IPS-NIHi11 (cell line): ENCODE measurements at places on chromosomes 7 and 10.

DNA sequence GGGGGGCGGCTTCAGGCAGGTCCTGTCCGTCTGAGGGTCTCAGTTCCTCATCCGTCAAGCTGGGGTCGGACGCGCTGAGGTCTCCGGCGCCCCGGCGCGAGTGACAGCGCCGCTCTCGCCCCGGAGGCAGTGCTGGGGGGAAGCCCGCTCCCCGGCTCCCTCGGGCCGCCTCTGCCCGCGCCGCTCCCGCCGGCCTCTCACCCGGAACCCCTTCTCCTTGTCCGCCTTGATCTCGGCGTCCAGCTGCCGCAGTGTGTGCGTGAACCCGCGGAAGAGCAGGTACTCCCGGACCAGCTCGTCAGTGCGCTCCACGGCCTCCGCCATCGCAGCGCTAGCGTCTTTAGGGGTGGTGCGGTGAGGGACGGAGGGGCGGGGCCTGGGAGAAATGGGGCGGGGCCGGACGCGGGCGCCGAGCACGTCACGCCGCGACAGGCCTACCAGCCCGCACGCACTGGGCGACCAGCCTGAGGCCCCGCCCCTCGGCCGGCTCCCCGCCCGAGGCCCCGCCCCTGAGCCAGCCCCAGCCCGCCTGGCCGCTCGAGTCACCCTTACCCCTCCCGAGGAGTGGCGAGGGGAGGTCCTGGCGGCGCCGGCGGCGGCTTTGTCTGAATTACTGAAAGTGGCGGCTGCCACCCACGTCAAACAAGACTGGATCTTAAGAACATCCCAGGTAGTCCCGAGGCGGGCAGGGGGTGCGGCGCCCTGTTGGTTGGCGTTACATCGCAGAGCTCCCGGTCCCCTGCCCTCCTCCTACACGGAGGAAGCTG lies at the start of gene WDR91:
Gene WDR91 (minus strand): TSS at position 348 of the 767 bp plus-strand sequence. CDS start 24 bp downstream, at position 324.
- peak; percentile 100 for DNase-seq

GRCh38 chr10:24503461-24504320 lies 220.0 kb downstream of the ARHGAP21 start:
- DNase-seq = peak; percentile 75

DNA sequence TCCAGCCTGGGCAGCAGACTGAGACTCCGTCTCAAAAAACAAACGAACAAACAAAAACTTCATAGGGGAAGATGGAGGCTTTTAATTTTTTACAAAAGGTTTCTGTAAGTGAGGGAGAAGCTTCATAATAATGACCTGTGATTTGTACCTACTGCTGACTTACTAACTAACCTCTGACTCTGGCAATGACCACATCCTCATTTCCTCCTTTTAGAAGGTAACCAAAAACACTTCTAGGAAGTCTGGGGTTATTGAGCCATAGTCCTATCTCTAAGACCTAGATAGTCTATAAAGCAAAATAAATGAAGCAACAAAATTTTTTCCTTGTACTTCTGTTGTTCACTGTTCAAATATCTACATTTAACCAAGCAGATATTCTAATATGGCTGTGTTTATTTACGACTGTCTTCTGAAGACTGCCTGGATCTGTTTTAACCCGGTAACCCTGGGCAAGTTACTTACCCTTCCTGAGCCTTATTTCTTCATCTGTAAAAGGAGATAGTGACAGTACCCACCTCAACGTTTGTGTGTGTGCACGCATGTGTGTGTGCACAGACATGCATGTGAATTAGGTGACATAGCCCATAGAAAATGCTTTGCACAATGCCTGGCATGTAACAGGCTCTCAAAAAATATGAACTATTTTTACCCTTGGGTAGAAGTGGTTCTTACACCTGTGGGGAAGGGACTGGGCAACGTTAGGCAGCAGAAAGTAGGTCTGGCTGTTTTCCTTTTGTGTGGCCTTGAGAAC lies 30.8 kb upstream of the SMNDC1 start:
- DNase-seq = no peak

- no peak for DNase-seq
Observed at GRCh38 chr10:53023411-53023810, 250.8 kb upstream of the MBL2 start.

DNA sequence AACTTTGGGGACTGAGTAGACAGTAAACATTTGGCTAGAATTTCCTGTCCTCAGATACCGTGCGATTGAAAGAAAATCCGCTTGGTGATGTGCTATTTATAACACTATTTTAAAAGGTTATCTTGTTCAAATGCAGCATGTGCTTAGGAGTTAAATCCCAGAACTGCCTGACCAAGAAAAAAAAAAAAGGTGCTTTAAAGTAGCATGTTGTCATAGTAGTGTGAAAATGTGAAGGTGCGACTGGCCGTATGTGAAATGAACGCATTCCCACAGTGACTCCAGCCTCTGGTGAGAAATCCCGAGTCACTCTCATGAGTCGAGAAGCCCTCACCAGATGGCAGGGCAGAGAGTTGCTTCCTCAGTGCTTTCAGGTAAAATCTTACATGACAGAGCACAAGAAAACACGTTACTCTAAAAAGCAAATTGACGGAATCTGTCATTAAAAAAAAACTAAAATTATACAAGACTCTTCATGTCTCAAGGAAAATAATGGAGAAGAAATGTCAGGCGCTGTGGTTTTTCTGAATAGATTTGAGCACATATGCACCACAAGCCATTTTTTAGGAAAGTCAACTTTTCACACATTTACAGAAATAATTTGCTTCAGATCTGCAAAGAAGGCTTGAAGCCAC lies 18.4 kb upstream of the KLF6 start:
- no peak for DNase-seq

DNA sequence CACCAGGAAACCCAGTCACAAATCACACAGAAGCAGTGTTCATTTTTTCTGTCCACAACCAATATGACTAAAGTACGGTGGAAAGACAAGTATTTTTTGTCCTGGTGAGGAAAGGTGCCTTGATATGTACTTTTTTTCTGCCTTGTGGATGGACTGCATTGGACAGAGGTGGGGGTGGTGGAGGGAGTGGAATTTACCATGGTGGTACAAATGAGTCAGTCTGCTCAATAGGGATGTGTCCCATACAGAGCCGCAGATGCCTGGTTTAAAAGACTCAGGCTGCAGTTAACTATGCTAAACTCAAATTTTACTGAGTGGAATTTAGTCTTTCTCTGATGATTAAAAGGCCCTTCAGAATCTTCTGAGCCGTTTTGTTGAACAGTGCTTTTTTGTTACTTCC lies 674.5 kb upstream of the GALNT17 start:
- no peak for DNase-seq

DNA sequence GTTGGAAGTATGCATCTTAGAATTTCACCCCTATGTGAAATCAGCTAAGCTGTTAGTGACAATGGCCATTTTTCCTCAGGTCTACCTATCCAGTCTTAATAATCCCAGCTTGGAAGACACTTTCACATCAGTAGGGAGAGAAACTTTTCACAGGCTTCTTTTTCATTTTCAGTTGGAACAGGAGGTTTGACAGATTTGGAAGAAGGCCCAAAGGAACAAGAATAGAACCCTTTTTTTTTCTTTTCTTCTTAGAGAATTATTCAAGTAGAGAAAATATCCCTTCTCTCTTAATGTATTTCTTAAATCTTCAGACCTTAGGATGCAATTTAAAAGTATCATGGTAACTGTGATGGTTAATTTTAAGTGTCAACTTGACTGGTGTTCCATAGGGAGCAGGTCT lies 410.5 kb upstream of the C7orf33 start:
- DNase-seq = no peak

- no peak for DNase-seq
Observed at GRCh38 chr10:132547421-132547861, 9.9 kb downstream of the INPP5A start.

DNA sequence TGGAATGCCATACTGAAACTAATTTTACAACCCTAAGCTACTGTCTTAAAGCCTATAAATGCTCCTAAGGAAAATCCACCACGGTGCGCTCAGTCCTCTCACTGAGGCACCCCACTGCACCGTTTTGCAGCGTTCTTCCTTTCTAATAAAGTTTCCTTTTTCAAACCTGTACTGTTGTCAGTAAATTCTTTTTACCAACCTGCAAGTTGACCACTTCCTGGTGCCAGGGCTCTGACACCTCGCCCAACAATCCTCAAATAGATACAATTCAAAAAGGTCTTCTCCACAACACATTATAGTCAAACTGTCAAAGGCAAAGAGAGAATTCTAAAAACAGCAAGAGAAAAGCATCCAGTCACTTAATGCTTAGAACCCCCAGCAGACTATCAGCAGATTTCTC lies 42.8 kb downstream of the HERPUD2 start:
- DNase-seq = no peak

- no peak for DNase-seq
Observed at GRCh38 chr7:67817481-67817880, 820.8 kb downstream of the TYW1 start.

DNA sequence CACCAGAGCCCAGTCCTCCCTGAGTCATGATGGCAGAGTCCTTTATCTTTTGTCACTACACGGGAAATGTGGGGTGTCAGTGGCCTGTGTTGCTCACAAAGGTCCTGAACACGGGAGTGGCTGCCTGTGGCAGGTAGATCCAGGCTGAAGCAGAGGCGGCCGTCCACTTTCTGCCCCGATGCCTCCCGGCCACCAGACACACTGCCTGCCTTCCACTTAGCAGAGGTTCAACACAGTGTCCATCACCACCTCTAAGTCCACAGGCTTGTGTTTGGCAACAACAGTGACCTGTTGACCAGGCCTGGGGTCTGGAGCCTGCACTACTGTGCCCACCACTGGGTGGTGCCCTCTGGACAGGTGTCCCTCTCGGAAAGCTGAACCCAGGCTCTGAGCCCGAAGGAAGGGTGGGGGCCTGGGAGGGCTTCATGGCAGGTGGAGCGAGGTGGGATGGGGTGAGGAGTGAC lies 49.9 kb upstream of the CAMK2B start:
- peak; percentile 73 for DNase-seq

DNA sequence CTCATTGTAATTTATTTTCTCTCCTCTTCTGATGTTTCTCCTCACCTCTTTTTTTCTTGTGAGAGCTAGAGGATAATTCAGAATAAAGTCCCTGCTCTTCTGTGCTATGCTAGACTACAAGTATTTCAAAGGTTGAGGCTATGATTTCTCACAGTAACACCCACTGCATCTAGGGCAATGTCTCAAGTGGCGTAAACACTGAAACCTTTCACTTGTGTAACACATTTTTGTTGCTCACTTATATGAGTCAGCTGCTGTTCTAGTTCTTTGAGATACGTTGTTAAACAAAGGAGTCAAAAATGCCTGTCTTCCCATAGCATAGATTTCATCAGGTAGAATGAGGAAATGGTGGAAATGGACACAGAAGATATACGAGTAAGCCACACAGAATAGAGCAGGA lies 305.1 kb upstream of the PITRM1 start:
- DNase-seq = no peak

DNA sequence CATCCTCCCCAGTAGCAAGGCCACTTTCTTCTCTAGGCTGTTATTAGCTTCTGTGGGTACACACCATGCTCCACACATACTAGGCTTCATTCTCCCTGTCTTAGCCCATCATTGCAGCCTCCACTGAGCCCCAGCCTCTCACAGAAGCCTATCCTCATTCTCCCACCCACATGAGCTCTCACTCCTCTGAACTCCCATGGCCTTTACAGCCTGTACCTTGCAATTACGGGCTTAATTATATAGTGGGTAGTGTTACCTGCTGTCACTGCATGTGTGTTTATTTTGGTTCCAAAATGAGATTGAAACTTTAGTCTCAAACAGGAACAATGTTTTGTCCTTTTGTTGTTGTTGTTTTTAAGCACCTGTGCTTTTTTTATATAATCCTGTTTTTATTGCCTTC lies 460.0 kb downstream of the KCNMA1 start:
- no peak for DNase-seq

GRCh38 chr7:65974191-65974801 lies 7.7 kb downstream of the GUSB start:
- no peak for DNase-seq

DNA sequence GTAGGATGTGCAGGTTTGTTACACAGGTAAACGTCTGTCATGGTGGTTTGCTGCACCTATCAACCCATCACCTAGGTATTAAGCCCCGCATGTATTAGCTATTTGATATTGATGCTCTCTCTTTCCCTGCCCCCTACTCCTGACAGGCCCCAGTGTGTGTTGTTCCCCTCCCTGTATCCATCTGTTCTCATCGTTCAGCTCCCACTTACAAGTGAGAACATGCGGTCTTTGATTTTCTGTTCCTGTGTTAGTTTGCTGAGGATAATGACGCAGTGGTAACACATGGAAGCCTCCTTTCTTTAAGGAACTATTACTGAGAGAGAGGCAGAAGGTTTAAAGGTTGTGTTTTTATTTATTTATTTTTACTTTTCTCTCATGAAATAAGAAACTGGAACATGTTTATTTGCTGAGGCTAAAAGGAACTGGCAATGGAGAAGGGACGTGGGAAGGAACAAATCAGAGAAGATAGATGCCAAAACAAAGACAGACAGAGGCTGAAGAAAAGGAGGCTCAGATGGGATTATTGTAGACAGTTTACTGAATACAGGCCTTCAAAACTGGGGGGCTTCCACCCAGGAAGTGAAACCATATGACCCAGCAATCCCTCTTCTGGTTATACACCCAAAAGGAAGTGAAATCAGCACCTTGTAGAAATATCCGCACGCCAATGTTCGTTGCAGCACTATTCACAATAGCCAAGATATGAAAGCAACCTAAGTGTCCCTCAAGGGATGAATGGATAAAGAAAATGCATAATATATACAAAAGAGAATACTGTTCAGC lies 556.3 kb downstream of the GRM8 start:
- no peak for DNase-seq

DNA sequence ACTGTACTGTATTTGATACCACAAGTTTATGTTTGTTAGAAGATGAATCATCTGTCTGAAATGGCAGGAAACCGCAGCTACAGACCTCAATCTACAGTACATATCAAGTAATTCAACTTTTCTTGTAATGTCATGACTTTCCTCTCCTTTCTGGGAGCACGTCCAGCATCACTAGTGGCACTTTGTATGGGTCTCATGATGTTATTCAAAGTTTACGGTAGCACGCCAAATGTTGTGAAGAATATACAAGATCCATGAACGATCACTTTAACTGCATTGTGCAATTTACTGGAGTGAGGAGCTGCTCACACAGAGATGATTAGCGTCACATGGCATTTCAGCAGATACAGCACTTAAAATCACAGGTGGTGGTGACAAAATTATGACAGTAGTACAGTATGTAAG lies 257.8 kb upstream of the GNAI1 start:
- DNase-seq = no peak

GRCh38 chr7:158617737-158618128 lies 30.1 kb upstream of the PTPRN2 start:
- peak; percentile 47 for DNase-seq

GRCh38 chr10:21347043-21347784 lies 178.3 kb downstream of the SKIDA1 start:
- no peak for DNase-seq
